ENCODE measurements at places on chromosomes 13 and 19.

GRCh38 chr13:97268772-97269171 lies 46.6 kb downstream of the MBNL2 start:
- no peak for DNase-seq

GRCh38 chr13:22801402-22802003 lies 379.3 kb upstream of the SGCG start:
- no peak for DNase-seq

DNA sequence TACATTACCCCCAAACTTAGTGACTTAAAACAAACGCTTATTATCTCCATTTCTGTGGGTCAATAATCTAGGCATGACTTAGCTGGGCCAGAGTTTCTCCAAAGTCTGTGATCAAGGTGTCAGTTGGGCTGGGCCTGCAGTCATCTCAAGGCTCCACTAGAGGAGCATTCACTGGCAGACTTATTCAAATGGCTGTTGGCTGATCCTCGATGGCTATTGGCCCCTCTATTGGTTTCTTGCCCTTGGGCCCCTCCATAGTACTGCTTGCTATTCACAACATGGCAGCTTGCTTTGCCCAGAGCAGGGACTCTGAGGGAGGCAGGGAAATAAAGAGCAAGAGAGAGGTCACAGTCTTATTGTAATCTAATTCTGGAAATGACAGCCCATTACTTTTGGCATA lies 57.6 kb downstream of the RCBTB2 start:
- DNase-seq: no peak

- DNase-seq: no peak
Measured at GRCh38 chr19:35909684-35910035, 1.6 kb upstream of the TYROBP start.

- DNase-seq: no peak
Measured at GRCh38 chr13:46624353-46624752, 71.4 kb downstream of the LRCH1 start.

DNA sequence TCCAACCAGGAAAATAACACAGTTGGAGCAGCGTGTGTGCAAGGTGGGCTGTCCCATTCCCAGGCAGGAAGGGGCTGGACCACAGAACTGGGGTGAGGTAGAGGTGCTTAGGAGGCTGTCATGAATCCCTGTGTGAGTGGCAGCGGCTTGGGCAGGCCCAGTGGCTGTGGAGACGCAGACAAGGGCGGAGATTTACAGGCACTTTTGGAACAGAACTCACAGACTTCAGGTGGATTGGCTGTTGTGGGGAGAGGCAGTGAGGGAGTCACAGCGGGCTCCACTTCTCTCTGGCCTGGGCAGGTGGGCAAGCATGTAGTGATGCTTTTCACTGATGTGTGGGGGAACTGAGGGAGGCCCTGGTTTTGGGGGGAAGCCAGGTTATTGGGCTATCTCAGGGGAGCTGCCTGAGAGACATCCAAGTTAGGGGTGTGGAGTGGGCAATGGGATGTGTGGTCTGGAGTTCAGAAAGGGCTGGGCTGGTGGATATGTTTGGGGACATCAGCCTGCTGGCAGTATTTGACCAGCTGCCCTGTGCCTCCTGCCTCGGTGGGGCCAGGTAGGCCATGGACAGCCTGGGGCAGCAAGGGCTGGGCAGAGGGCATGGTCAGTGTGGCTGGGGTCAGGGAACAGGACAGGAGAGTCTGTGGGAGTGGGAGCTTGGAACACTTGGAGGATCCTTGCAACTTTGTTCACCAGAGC lies 27.0 kb upstream of the ZNF492 start:
- no peak for DNase-seq

GRCh38 chr19:1067341-1067957 lies 482 bp downstream of the ARHGAP45 start:
- no peak for DNase-seq

DNA sequence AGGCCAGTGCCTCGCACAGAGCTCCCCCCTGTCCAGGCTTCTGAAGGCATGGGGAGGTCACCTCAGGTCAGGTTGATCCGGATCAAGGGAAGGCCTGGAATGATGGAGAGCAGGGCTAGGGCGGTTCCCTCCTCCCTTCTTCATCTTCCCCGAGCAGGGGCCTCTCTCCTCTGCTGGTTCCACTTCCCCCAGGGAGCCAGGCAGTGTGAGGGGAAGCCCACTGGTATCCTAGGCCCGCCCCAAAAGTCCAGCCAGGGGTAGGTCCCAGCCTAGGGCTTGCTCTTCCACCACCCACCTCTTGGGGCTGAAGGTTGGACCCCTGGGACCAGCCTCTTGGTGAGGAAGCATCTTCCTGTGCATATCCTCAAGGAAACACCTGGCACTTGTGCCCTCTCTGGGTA lies 16.4 kb upstream of the PRR19 start:
- DNase-seq: no peak

- peak; percentile 2 for DNase-seq
Measured at GRCh38 chr13:44197791-44198770, 175.5 kb upstream of the SERP2 start.

DNA sequence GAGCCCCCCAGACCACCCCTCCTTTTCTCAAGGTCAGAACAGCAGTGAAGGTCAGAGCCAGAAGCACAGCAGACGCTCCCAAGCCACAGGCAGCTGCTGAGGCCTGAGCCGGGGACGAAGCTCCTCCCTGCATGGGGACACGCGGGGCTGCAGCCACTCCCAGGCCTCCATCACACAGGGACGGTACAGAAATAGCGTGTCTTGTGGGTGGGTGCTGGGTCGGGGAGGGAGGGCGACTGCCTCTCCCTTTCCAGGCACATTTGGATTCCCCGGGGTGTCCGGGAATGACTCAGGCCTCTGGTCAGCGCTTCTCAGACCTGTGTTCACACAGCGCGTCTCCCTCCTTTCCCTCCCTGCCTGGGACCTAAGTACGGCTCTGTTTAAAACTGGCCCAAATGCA lies 33.2 kb downstream of the RASA3 start:
- peak; percentile 71 for DNase-seq

- DNase-seq: no peak
Measured at GRCh38 chr13:76622315-76623040, 263.7 kb downstream of the KCTD12 start.

DNA sequence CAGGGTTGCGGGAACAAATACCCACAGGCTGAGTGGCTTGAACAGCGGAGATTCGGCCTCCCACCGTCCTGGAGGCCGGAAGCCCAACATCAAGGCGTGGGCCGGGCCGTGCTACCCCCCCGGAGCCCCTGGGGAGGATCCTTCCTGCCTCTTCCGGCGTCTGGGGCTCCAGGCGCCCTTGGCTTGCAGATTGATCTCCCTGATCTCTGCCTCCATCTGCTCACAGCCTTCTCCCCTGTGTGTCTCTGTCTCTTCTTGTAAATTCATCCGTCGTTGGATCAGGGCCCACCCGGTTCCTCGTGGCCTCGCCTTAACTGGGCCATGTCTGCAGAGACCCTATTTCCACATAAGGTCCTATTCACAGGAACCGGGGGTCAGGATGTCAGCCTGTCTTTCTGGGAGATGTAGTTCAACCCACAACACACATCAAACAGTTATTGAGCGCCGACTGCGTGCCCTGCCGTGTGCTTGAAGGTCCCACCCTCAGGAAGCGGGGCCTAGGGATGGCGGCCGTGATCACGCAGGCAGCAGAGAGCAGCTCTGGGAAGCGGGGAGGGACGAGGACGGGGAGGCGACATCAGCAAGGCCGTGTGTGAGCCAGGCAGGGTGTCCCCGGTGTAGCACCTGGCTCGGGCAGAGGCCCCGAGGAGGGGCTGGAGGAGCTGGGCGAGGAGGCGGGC lies 21.3 kb downstream of the HCN2 start:
- DNase-seq: no peak

GRCh38 chr19:38303517-38304351 lies at the start of gene C19orf33:
Gene C19orf33, plus strand, starts transcription at chr19:38304251. Its CDS starts 11 bp downstream, at chr19:38304262.
- DNase-seq: no peak

DNA sequence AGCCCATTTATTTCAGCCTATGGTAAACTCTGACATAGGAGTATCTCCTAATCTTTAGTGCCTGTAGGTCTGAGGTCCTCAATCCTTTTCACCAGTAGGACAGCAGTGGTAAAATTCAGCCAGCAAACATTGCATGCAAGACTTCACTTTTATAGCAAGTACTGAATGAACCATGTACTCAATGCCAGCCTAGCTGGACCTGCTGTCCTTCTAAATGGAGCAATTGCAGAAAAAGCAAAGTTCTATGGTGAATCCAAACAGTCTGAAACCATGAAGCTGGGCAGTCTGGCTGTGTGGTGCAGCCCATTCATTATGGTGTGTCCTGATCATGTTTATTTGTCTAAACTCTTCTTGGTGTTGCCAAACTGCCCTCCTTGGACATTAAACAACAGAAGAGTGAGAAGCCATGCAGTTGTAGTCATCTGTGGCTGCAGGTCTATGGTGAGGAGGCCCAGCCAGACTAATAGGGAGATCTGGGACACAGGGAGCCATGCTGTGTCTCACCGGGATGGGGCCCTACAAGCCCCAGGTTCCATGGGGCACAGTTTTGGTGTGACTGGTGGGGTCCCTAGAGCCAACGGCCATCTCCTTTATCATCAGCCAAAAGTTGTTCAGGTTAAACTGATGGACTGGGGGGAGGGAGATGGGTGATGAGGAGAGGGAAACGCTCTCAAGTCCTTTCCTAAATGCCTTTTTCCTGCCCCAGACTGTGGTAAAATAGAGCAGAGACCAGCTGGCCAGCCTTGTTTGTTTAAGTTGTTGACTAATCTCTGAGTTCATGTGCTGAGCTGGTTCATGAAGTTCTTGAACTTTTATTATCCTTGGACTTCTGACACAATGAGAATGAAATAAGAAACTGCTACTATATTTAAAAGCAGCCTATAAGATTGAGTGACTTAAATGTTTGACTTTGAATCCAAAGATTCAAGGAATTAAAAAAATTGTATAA lies 20.6 kb upstream of the TNFSF11 start:
- DNase-seq: no peak

DNA sequence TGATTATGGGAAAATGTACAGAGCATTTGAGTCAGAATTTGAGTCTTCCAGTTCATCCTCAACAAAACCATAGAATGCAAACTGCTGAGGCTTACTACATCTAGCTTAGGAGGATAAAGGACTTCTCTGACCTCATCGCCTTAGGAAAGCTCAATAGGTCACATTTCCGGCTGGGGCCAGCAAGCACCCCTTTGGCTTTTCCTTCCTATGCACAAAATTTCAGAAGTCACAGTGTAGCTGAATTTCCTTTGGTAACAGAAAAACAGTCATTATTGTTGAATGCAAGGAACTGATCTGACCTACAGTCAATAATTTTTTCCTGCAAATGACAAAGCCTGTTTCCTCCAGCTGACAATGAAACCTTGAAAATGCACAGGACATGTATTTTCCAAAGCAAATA lies 32.8 kb upstream of the LRCH1 start:
- no peak for DNase-seq

GRCh38 chr19:49573009-49573408 lies 7.3 kb downstream of the NOSIP start:
- no peak for DNase-seq

- DNase-seq: no peak
Measured at GRCh38 chr19:31548941-31549340, 199.7 kb upstream of the TSHZ3 start.

GRCh38 chr13:39284801-39285388 lies 246.6 kb downstream of the NHLRC3 start:
- DNase-seq: no peak

DNA sequence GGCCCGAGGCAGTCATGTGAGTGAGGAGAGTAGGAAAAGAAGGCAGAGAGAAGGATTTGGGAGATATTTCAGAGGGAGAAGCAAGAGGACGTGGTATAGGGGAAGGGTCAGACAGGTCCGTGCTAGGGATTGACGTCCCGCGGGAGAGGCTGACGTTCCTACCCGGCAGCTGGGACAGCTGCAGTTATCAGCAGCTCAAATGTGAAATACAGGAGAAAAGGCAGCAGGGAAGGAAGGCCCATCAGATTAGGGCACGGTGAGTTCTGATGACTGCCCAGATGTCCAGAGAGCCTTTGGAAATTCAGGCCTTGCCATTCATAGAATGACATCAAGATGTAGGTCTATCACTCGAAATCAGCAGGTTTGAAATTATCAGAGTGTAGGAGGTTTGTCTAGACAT lies 88.4 kb downstream of the IRS2 start:
- no peak for DNase-seq

- no peak for DNase-seq
Measured at GRCh38 chr19:49110567-49110966, 3.6 kb upstream of the LIN7B start.

GRCh38 chr13:110010404-110011138 lies 224.2 kb upstream of the IRS2 start:
- DNase-seq: no peak

GRCh38 chr19:5828661-5829566 lies 10.6 kb downstream of the FUT6 start:
- DNase-seq: no peak

DNA sequence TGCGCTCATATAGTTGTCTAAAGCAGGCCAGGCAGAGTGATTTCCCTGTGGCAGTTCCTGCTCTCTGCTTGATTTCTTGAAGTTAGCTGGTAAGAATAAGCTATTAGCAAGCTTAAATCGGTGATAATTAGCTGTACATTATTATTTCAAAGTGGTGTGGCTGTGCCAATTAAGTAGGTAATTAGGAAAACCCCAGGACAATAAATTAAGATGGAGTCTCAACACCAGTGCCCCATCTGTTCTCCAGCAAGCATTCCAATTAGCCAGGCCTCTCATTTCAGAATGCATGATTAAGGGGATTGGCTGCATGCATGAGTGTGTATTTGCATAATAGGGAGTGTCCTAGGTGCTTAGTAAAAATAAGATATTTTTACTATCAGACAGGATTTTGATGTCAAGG lies 342.3 kb downstream of the GPC5 start:
- DNase-seq: no peak

DNA sequence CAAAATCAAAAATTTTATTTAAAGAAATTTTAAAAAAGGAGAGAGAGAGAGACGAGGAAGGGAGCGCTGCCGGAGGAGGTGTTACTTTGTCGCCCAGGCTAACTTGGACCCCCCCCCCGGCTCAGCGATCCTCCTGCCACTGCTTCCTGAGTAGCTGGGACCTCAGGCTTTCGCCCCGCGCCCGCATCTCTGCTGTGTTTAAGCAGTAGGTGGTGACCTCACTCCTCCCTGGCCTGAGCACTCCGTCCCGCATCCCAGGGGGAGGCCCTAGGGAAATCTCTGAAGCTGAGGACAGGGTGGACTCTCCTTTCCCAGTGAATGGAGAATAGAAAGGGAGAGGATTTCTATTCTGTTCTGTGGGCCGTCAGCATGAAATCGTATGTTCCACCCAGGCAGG lies 485 bp upstream of the ZNF845 start:
- DNase-seq: no peak

- DNase-seq: peak; percentile 29
Measured at GRCh38 chr13:46633416-46633815, 80.4 kb downstream of the LRCH1 start.

GRCh38 chr19:20503476-20503875 lies 62.1 kb downstream of the ZNF737 start:
- no peak for DNase-seq

DNA sequence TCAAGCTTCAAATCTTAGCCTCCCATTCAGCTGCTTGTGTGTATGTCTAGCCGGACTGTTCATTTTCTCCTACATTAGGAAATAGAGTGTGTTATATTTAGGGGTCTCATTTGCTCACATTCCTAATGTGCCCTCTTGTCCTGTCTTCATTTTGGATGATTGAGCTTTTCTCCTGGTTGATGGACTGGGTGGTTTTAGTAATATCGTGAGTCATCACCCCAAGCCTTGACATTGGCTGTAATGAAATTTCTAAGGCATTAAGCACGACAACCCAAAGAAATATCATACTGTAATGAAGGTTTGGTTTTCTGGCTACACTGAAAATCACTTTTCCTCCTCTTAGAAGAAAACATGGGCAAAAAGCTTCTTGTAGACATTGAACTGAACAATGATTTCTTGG lies 110.7 kb upstream of the WASF3 start:
- no peak for DNase-seq
